Hepatic stellate cell (primary cell): ENCODE measurements at places on chromosomes 7 and 10.

- DNase-seq, result peak; percentile 46
Measured at GRCh38 chr7:127632276-127632910, 14.5 kb upstream of the PAX4 start.

- DNase-seq, result peak; percentile 41
Measured at GRCh38 chr10:119161680-119162451, 3.6 kb downstream of the SFXN4 start.

DNA sequence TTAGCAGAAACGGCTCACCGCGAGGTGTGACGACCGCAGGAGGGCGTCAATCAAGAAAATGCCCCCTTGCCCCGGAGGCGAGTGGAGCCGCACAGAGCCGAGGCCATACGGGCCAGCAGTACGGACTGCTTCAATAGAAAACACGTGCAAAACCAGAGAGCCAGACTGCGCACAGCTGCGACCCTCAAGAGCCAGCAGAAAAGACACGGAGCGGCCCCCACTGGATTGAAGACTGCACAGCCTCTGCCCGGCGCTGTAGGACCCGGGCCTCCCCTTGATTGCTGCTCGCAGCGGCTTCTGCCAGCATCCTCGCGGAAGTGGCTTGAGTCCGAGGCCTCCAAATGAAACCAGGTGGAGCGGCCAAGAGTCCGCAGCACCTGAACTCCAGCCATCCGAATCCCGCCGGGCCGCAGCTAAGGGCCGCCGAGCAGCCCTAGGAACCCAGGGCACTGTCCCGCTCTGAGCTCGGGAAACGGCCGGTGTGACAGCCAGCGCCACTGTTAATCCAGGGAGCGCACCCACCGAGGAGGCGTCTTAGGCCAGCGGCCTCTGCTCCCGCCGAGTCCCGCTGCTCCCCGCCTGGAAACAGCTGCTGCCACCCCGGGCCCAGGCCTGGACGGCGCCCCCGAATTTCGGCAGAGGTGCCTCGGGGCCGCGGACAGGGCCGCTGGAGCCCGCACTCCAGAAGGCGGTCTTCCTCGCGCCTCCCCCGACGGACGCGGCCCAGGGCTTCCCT is 660 bp upstream of the HHEX start:
- peak; percentile 29 for DNase-seq

- DNase-seq, result no peak
Measured at GRCh38 chr7:14598978-14599377, 303.6 kb downstream of the DGKB start.

DNA sequence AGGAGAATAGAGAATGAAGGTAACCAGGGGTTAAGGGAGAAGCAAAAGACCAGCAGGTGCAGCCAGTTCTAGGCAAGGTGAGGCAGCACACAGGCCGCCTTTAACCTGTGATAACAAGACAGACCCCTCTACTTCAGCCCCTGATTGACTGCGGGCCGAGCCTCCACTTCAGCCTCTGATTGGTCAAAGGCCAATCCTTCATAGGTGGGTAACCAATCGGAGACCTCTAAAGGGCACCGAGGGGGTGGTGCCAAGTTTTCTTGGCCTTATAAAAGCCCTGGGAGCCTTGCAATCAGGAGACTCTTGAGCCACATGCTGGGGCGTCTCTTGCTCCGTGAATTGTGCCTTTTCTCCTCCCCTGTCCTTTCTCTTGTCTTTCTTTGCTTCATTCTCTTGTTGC is 98.8 kb downstream of the ELFN1 start:
- no peak for DNase-seq
